Stimulated activated CD8-positive, alpha-beta memory T cell treated with anti-CD3 and anti-CD28 coated beads, Interleukin-4, amount 100 ng/mL, for 1 hour (primary cell): ENCODE measurements at places on chromosomes 1 and 21.

DNA sequence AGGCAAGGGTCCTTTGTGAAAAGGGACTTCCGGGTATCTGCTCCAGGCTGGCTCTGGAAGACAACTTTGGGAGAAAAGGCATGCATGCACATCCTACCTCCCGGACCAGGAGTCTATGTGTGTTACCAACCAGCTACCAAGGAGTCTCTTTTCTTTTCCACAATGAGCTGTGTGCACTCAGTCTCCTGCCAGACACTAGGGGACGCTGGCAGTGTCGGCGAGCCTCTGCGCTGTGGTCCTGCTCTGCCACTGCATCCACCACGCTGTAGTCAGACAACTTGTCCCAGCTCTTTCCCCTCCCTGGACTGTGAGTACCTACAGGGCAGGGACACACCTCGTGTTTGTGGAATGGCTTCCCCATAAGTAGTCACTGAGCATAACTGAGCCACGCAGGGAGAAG lies 5.1 kb upstream of the SSR2 start:
- no peak for DNase-seq

- no peak for DNase-seq
Observed at GRCh38 chr1:147641695-147642592, 28.4 kb downstream of the ACP6 start.

- DNase-seq = no peak
Observed at GRCh38 chr21:35924714-35925301, 135.5 kb downstream of the SETD4 start.

DNA sequence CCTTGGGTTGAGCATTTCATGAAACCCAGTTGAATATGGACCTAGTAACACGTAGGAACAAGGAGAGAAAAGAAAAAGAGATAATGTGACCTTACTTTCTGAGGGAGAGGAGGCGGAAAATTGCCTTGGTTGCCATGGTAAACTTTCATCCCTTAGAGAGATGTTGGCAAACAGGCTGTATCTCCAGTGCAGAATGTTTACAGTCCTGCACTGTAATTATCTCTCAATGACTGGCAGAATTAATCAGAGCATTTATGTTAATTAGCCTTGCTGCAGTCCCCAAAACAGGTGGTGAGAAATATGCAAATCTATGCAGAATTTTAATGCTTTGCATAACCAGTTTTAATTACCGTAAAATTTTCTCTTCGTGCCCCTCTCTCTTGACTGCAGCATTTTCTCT lies 147.3 kb downstream of the CD247 start:
- DNase-seq = no peak

- DNase-seq = no peak
Observed at GRCh38 chr1:28871631-28872401, 42.6 kb upstream of the EPB41 start.

DNA sequence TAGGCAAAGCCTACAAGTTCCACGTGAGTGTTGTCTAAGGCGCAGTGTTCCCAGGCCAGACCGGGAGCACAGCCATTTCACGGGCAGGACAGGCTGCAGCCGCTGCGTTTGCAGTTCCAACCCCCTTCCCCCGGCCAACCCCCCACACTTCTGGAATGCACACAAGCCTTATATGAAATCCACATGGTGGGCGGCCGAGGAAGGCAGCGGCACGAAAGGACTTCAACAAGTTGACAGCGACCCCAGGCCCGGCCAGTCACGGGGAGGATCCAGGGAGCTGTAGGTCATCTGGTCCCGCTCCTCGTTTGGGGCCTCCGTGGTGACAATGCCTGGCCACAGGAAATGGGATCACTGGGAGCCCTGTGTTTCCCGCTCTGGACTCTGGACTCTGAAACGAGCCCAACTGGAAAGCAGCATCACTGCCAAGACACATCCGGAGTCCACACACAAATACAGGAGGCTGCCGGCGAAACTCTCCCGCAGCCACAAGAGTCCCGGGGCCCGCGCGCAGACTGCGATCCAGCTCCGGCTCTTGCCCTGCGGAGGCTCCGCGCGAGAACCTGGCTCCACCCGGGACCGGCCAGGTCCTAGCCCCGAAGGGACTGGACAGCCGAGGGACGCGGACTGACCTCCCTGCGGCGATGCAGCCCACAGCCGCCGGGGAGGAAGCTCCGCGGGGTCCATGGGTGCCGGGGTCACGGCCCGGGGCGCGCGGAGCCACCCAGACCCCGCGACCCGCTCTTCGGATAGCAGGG lies 794 bp downstream of the NID1 start:
- DNase-seq = no peak

GRCh38 chr1:245501633-245502032 lies 346.8 kb downstream of the KIF26B start:
- DNase-seq = no peak

GRCh38 chr1:2356401-2356800 lies 35.0 kb downstream of the MORN1 start:
- no peak for DNase-seq

DNA sequence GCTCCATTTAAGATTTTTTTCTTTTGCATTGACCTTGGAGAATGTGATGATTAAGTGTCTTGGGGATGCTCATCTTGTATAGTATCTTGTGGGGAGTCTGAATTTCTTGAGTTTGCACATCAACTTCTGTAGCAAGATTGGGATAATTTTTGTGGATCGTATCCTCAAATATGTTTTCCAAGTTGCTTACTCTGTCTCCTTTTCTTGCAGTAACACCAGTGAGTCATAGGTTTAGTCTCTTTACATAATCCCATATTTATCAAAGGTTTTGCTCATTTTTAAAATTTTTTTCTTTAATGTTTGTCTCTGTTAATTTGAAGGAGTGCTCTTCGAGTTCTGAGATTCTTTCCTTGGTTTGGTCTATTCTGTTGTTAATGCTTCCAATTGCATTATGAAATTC lies 41.7 kb upstream of the ANGPTL1 start:
- DNase-seq = no peak

GRCh38 chr1:111192658-111193519 lies 7.6 kb downstream of the DENND2D start:
- no peak for DNase-seq

DNA sequence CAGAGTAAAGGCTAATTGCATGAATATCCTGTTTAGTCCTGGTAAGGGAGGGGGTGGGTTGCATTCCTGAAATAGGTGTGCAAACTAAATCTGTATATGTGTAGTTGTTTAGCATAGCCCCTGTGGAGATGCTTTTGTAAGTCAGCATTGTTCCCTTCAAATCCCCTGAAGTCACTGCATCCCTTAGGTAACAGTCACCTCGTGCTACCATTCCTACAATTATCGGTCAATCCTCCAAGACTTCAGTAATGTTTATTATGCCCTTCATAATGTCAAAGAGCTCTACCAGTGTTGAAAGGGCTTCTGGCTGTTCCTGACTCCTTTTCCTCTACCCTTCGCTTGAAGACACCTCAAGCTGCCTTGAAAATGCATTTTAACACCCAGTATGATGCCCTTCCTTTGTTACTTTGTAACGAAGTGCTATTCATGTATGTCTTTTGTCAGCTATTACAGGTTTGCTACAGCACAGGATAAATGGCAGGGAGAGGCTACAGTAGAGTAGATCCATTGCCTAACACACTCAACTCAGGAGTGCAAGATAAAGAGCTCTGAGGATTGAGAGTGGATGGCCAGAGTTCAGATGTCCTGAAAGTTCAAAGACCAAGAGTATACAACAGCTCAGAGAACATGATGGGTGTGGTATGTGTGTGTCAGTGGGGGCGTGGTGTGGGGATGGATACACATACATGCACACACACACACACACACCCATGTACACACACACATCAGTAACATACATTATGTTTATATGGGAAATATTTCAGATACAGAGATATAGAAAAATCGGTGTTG lies 27.4 kb upstream of the FOXD3 start:
- no peak for DNase-seq

GRCh38 chr1:21439721-21440629 lies at the start of gene NBPF3:
NBPF3 (plus strand) TSS chr1:21440137; CDS start chr1:21445087, 4,950 bp downstream.
- DNase-seq = peak; percentile 79

- DNase-seq = no peak
Observed at GRCh38 chr1:24967555-24967954, 37.5 kb upstream of the RUNX3 start.

- no peak for DNase-seq
Observed at GRCh38 chr1:94045465-94046056, 75.4 kb downstream of the ABCA4 start.

GRCh38 chr1:159900086-159900680 lies at the start of gene CFAP45:
CFAP45 (minus strand) TSS chr1:159900165; CDS start chr1:159900098, 67 bp downstream.
- DNase-seq = no peak

DNA sequence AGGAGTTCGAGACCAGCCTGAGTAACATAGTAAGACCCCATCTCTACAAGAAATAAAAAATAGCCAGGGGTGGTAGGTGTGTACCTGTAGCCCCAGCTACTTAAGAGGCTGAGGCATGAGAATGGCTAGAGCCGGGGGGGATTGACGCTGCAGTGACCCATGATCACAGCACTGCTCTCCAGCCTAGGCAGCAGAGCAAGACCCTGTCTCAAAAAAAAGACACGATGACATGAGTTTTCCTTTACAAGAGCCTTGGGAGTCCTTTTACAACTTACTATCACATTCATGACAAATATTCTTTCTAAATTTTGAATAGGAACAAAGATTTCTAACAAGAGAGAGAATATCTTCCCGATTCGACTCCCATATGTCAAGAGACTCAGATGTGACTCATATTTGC lies 3.3 kb upstream of the BRWD1 start:
- DNase-seq = no peak

- no peak for DNase-seq
Observed at GRCh38 chr1:227734546-227734855, 601 bp downstream of the JMJD4 start.

- DNase-seq = no peak
Observed at GRCh38 chr1:161222175-161223019, 1.0 kb downstream of the APOA2 start.

GRCh38 chr1:66641891-66642473 lies 108.0 kb downstream of the SGIP1 start:
- no peak for DNase-seq

DNA sequence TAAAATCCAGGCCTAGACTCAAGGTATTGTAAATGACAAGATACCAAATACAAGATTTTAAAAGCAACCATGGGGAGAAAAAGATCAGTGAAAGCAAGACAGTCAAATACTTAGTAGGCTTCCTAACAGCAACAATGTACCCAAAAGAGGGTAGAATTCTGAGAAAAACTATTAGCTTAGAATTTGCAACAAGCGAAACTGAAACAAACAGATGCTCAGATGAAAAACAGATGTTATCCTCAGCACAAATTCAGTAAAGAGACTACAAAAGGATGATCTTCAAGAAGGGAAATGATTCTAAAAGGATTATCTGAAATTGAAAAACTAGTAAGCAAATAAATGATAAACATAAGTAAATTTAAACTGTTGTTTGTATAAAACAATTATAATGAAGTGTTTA lies 40.0 kb downstream of the PDC start:
- no peak for DNase-seq

DNA sequence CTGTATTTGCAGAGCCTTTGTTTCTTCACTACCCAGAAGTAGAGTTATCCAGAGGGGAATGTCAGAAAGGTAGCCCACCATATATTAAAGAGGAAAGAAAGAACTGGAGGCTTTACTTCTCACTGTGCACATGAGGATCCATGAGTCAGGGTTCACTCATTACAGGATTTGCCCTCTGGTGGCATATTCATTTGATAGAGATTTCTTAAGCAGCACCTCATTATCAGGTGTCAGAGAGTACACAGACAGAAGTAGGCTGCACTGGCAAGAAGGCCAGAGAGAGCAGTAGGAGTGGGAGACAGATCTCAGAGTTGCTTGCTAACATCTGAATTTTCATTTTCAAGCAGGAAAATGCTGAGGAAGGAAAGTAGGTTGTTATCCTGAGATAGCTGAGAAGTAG lies 123.8 kb downstream of the PIK3R3 start:
- no peak for DNase-seq

DNA sequence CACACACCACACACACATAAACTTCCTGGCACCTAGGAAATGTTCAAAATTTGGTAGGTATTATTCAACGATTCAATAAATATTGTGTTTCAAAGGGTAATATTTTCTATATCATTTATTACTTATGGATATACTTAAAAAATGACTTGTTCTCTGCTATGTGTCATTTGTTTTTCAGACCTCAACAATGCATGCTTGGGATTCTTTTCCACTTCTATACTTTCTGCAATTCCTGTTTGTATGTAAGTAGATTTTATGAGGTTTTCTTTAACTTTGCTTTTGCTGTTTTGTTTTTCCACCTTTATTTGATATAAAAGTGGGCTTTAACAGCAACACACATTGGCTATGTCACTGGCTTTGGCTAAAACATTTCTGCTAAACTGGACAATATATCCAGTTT lies 3.5 kb downstream of the CEP170 start:
- DNase-seq = no peak

DNA sequence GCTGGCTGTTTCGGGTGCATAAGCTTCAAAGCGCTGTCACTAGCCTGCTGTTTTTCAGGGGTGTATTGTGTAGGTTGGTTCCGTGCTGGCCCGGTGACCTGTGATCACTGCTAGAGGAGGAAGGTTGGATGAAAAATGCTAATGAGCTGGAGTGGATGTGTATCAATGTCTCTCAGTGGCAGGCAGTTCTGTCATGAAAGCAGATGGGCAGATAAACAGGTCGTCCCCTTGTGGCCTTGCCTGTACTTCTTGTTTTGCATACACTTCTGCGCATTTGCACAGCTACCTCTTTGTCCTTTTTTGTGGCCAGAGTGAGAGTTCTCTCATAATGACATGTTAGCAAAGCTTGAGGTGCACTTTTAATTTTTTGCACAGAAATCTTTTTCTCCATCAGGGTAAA lies 2.9 kb downstream of the SELENON start:
- no peak for DNase-seq

GRCh38 chr1:198234520-198235251 lies 77.9 kb downstream of the NEK7 start:
- DNase-seq = no peak

GRCh38 chr1:156123356-156124196 lies 9.1 kb downstream of the LMNA start:
- no peak for DNase-seq

DNA sequence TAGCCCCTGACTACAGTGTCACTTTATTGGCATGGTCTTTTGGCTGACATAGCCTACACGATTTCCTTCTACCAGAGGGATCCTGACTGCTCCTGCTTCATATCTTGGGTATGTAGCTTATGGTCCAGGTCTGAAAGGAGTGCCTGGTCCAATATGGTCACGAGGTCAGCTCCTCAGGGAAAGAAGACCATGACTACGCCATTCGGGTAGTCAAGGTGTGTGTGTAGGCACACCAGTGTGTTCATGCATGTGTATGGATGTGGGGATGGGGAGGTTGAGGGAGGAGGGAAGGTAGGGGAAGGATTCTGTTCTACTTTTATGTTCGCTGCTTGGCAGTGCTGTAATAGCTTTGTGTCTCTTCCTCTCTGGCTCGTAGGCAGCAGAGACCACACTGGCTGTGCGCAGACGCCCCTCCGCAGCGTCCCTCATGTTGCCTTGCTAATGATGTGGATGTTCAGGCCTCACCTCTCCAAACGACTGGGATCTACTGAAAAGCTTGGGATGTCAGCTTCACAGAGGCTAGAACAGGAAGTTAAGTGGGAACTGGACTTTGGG lies 10.0 kb upstream of the C4BPB start:
- DNase-seq = no peak

GRCh38 chr1:39835935-39836594 lies 47.2 kb downstream of the TRIT1 start:
- DNase-seq = no peak
